ENCODE measurements at places on chromosomes 7 and 10. TPM values are rescaled to one million over a fixed set of nuclear protein-coding genes. Genes with fewer than 3 reads are reported as not detected.

Gene TET1
- 12.9 TPM for total RNA-seq

DNA sequence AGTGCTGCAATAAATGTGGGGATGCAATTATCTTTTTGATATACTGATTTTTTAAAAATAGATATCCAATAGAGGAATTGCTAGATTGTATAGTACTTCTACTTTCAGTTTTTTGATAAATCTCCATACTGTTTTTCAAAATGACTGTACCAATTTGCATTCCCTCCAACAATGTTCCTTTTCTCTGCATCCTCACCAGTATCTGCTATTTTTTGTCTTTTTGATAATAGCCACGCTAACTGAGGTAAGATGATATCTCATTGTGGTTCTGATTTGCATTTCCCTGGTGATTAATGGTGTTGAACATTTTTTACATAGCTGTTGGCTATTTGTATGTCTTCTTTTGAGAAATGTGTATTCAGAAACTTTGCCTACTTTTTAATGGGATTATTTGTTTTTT, 217.7 kb upstream of the MTPN start:
- H3K4me1 ChIP-seq = no peaks in the 10 kb centered on the region
- no peaks in the 10 kb centered on the region for H3K27me3 ChIP-seq
- H3K36me3 ChIP-seq = no peaks in the 10 kb centered on the region
- no peak overlapping the region for H3K4me3 ChIP-seq

Gene TMEM196
- total RNA-seq = not detected

GRCh38 chr7:55484241-55484640, 88.1 kb downstream of the VOPP1 start:
- peaks cover 53% of the 10 kb centered on the region for H3K36me3 ChIP-seq
- peaks cover 6% of the 10 kb centered on the region for H3K4me1 ChIP-seq
- H3K4me3 ChIP-seq = no peak overlapping the region
- no peak overlapping the region for H3K27ac ChIP-seq
- H3K27me3 ChIP-seq = no peaks in the 10 kb centered on the region

- no peaks in the 10 kb centered on the region for H3K4me1 ChIP-seq
- no peak overlapping the region for H3K27ac ChIP-seq
- peaks cover 37% of the 10 kb centered on the region for H3K36me3 ChIP-seq
Measured at GRCh38 chr10:99742701-99743100, 10.7 kb downstream of the CUTC start.

- H3K27me3 ChIP-seq = no peaks in the 10 kb centered on the region
- DNase-seq = no peak
- H3K4me1 ChIP-seq = no peaks in the 10 kb centered on the region
- no peaks in the 10 kb centered on the region for H3K36me3 ChIP-seq
Measured at GRCh38 chr10:18321371-18321770, 181.1 kb downstream of the CACNB2 start.

Data from tibial nerve (tissue), 4 donors.